NCI-H524 treated with DMSO at 0.1 percent for 48 hours (cell line): ENCODE measurements at places on chromosomes 12 and 14.

DNA sequence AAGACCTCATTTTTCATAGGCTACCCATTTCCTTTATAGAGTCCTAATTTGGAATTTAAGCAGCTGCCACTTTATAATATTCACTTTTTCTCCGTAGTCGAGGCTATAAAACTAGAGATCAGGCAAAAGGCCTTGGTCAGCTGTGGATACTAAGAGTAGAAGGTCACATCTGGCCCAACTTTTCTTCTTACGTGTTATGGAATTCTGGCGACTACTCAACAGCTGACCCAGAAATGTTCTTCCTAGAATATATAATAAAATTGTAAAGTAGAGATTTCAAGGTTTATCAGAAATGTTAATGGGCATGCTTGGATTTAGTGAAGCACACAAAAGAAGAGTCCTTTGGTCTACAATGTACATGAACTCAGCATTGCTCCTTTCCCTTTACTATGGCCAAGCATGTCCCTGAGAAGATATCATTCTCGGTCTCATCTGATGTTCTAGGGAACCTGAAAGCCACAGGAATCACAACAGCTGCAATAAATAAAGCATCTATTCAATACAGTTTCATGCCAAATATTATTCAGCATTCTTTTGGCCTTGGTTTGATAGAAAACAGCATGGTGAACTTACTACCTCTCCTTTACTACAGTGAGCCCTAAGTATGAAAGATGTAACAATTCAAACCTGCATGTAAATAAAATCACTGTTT lies 261.4 kb upstream of the NPAS3 start:
- DNase-seq, result no peak

- no peak for DNase-seq
These were observed 2.1 kb downstream of the UNG start for GRCh38 chr12:109099431-109100020.

DNA sequence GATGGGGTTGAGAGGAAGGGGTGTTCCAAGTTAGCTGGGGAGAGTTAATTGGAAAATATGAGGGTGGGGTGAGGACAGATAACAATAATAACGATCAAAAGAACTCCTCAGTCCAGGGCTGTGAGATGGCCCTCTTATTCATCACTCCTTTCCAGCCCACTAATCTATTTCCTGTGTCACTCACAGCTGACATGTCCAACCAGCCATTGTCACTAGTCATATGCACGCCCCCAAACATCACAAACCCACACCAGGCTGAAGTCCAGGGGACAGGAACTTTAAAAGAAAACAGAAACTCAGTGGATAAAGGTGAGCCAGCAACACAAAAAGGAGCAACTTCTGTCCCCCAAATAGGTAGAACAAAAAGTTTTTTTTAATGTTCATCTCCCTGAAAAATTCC lies 911 bp downstream of the CALCOCO1 start:
- DNase-seq, result no peak

DNA sequence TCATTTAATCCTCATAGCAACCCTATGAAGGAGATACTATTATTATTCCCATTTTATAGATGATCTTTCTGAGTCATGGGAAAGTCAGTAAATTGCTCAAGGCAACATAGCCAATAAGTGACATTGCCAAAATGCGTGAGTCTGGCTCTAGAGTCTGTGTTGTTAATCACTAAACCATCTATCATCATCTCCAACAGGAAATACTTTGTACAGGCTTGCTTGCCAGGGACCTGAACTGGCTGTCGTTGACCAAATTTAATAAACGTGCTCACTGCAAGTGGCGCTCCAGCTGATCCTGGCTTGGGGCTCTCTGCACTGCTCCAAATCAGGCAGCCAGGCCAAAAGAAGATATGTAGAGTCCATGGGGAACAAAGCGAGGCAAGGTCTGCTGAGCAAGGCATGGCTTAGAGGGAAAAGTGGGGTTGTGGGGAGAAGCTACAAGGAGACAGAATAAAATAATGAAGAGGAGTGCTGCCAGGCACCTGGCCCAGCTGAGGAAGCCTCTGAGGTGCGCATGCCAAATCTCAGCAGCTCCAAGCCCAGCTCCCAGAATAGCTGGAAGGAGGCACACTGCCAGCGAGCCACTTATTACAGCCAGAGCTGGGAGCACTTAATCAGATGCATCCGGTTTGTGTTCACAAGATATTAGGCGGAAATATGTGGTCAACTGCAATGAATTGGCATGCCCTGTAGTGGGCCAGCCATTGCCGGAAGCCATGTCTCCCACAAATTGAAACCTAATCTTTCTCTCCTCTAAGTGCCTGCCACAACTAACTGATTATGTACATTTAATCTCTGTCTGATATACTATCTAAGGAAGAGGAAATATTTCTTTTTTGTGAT lies 43.3 kb upstream of the PTPRO start:
- DNase-seq, result no peak

- no peak for DNase-seq
These were observed 51.9 kb downstream of the TESPA1 start for GRCh38 chr12:54932691-54933090.

GRCh38 chr12:21221778-21222177 lies 90.8 kb downstream of the SLCO1B1 start:
- DNase-seq, result no peak

- no peak for DNase-seq
These were observed 12.8 kb downstream of the EPYC start for GRCh38 chr12:90991952-90992465.

GRCh38 chr12:2737656-2738241 lies 57.0 kb upstream of the FKBP4 start:
- DNase-seq, result no peak

GRCh38 chr12:118345355-118345754 lies 27.4 kb downstream of the TAOK3 start:
- no peak for DNase-seq

DNA sequence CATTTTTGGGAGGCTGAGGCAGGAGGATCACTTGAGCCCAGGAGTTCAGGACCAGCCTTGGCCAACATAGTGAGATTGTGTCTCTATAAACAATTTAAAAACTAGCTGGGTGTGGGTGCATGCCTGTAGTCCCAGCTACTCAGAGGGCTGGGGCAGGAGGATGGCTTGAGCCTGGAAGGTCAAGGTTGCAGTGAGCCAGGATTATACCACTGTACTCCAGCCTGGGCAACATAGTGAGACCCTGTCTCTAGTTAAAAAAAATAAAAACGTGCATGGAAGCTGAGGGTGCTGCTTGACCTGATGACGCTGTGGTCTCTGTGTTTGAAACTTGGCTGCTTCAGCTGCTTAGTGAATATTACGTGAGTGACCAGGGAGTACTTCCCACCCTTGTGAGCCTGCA lies 89.7 kb downstream of the PPP2R5C start:
- DNase-seq, result no peak

DNA sequence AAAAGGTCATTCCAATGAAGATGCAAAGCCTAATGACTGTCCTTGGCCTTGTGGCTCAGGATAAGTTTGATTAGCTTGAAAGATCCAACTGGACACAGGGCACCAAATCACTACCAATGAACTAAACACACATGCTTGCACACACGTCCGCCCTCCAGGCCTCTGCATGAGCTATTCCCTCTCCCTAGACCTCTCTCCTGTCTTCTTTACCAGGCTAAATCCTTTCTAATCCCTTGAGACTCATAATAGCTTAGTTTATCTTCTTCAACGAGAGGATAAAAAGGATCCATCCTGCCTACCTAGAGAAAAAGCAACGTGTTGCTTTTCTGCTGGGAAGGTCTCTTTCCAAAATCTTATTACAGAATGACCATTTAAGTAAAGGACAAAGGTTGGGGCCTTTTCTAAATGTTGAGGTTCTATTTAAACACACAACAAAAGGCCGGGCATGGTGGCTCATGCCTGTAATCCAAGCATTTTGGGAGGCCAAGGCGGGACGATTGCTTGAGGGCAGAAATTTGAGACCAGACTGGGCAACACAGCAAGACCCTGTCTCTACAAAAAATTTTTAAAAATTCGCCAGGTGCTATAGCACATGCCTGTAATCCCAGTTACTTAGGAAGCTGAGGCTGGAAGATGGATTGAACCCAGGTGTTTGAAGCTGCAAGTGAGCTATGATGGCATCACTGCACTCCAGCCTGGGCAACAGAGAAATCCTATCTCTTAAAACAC lies 22.4 kb downstream of the PXN start:
- DNase-seq, result peak; percentile 76

- DNase-seq, result no peak
These were observed 3.0 kb downstream of the GALNT6 start for GRCh38 chr12:51388069-51388799.

DNA sequence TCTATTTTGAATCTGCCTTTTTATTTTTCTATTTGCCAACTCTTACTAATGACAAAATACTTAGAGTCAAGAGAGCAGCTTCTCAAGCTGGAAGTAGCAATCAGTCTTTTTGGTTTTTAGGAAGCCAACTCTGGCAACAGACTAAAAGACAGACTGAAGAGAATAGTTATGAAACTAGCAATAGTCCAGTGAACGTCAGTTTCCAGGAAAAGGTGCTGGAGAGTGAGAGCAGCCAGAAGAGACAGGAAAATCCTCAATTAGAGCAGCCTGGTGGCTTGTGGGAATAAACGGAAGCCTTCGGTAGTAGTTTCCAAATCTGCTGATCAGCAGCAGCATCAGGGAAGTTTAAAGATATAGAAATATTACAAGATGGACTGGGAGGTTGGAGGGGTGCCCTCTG lies 27.1 kb downstream of the ATG14 start:
- DNase-seq, result no peak
